Stimulated activated CD8-positive, alpha-beta memory T cell treated with anti-CD3 and anti-CD28 coated beads, Interleukin-2, amount 100 ng/mL, for 1 hour (primary cell): ENCODE measurements at places on chromosomes 6 and 20.

GRCh38 chr20:45564760-45565276, 14.3 kb downstream of the WFDC8 start:
- DNase-seq = no peak

DNA sequence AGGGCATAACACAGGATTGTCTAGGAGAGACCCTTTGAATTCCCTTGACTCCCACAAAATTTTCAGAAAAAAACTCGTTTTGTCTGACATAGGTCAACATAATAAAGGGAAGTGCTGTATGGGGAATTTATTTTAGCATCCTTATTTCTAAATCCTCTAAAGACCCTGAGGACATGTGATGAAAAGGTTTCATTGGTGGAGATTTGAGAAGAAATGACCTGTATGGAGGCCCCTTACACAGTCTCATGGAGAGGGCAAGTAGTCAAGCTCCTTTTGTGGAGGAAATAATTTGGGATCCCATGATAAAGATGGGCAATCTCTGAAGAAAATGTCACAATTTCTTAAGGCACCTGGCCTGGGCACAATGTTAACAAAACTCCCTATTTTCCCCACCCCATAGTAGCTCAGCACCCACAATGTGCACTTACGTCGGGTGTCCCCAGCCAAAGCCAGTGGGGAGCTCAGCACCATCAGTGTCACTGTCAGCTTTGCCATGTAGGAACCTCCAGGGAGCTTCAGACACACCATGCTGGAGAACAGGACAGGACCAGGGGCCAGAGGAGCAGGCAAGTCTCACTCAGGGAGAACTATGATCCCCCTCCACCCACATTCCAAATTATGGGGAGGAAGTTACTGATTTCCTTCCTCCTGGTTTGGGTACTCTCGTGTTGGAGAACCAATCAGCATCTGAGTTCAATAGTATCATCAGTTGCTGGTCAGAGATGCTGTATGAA, at the start of gene HLA-DRB5:
Gene HLA-DRB5 (minus strand): TSS at position 591 of the 734 bp plus-strand sequence. CDS start 63 bp downstream, at position 528.
- DNase-seq = no peak

GRCh38 chr6:37005061-37005810, at the start of gene FGD2:
Gene FGD2 (plus strand): TSS chr6:37005655. CDS start chr6:37005818, 163 bp downstream.
- no peak for DNase-seq

GRCh38 chr6:9484091-9484490, 930.8 kb downstream of the TFAP2A start:
- DNase-seq = no peak

GRCh38 chr6:10521104-10521808, at the start of gene GCNT2:
Gene GCNT2 (plus strand): TSS chr6:10521351. CDS start chr6:10528912, 7,561 bp downstream.
- DNase-seq = no peak

- no peak for DNase-seq
Measured at GRCh38 chr20:60817891-60818290, 434.2 kb upstream of the CDH4 start.

- no peak for DNase-seq
Measured at GRCh38 chr6:134073161-134073560, 20.7 kb upstream of the SLC2A12 start.
